ENCODE measurements at places on chromosomes 1 and 21. TPM values are rescaled to one million over a fixed set of nuclear protein-coding genes. Genes with fewer than 3 reads are reported as not detected.

DNA sequence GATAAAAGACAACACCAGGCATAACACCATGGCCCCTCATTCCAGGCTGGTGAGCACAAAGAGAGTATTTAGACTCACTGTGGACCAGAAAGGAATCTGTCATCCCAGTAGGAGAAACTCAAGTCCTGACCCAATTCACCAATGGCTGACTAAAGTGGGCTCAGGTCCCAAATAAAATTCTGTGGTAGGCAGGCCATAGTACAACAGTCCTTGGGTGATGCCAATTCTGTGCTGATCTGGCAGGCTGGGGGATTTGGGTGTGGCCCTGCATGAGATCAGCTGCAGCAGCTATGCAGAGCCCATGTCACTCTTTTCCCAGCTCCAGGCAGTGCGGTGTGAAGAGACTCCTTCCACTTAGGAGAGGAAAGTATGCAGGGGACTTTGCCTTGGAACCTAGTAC, 245.1 kb downstream of the LBR start:
- no peak for DNase-seq

DNA sequence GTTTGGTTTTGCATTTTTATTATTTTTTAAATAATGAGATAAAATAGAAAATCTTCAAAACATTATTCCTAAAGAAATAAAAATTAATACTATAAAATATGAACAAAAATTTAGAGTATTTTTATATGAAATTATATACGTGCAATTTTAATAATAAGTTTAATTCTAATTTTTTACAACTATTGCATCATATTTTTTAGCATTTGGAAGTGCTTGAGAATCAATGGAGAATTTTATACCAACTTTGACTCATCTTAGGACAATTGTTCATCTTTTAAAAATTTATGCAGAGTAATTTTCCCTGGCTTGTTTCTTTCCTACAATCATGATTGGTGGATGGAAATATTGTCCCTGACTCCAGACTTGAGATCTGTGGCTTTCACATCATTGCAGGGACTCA, 362.5 kb downstream of the MRPL39 start:
- DNase-seq, result no peak

DNA sequence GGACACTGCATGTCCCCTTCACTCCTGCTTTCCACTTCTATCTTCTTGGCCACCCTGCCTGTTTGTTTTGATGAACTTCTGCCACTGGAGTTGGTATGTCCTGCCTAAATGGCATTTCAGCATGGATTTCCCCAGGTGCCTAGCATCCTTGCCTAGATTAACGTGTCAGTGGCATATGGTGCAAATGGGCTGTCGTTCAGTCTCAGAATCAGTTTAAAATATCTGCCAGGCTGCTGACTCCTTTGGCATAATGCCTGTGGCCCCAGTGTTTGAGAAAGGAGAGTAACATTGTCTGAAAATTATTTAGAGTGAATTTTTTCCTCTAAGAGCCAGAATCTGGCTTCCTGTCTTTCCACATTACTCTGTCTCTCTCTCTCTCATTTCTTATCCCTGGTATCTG, 64.9 kb upstream of the BARHL2 start:
- no peak for DNase-seq

DNA sequence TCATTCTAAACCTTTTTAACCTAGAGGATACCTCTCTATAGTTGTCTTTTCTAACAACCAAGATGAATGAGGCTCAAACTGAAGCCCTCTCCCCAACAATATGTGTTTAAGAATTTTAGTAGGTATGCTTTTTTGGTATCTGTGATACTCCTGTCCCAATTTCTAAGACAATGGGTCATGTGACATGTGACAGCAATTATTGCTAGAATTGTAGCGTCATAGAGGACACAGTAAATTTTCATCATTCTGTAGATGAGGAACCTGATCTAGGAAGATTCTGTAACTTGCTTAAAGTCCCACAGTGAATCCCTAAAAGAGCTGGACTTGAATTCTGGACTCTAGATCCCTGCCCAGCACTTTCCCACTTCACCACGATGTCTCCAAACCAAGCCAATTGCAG, 11.6 kb upstream of the CASQ1 start:
- no peak for DNase-seq

GRCh38 chr1:235415008-235415904, 48.0 kb downstream of the TBCE start:
- DNase-seq, result peak; percentile 85

GRCh38 chr21:46037331-46038325, 56.1 kb downstream of the COL6A1 start:
- peak; percentile 75 for DNase-seq

DNA sequence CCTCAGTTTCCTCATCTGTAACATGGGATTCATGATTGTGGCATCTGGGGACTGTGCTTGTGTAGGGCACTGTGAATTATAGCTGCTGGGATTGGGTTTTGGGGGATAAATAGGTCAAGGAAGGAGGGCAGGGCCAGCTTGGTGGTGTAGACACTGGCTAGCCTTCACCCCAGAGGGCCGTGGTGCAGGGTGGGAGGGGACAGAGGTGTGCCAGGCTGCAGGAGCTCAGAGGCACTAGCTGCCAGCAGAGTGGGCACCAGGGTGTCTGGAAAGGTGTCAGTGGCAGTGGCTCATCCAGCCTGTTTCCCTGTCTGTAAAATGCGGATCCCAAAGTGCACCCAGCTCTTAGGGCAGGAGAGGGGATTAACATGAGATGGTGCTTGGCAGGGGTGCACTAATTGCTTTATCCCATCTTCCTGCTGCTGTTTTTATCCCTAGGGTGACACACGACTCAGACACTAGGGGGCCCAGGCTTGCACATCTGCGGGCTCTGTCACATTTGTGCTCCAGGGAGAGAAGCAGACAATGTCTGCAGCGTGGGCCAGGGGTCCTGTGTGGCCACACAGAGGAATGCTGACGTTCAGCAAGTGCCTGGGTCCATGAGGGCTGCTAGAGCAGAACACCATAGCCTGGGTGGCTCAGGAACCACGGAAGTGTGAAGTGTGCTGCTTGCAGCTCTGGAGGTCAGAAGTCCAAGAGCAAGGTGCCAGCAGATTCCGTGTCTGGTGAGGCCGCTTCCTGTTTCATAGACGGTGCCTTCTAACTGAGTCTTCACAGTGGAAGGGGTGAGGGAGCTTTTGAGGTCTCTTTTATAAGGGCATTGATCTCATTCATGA, 19.3 kb downstream of the OBSCN start:
- DNase-seq, result no peak

GRCh38 chr1:172719694-172720138, 60.8 kb downstream of the FASLG start:
- DNase-seq, result no peak

DNA sequence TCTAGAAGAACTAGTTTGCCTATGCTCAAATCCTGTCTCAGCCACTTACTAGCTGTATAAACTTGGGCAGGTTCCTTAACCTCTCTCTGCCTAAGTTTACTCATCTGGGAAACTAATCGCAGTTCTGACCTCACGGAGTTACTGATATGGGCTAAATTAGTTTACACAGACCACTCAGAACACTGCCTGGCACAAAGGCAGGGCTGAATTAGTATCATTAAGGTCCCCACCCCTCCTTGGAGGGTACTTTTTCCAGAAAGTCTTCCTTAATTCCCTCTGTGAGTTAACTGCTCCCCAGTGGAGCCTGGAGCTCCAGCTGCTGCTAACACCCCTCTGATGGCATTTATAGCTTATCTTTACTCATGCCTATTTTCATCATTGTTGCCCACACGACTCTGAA, 40.3 kb downstream of the SSBP3 start:
- DNase-seq, result no peak

GRCh38 chr1:150362721-150363425, 1.1 kb upstream of the RPRD2 start:
- no peak for DNase-seq

GRCh38 chr1:151416231-151416630, 16.9 kb downstream of the PSMB4 start:
- no peak for DNase-seq

GRCh38 chr1:24155011-24155782, 12.3 kb upstream of the IL22RA1 start:
- DNase-seq, result peak; percentile 64

- no peak for DNase-seq
Observed at GRCh38 chr1:19645411-19646251, 1.5 kb downstream of the NBL1 start.

- no peak for DNase-seq
Observed at GRCh38 chr21:44416193-44416592, 39.1 kb upstream of the LRRC3 start.

GRCh38 chr1:203174324-203174985, 1.2 kb downstream of the MYBPH start:
- DNase-seq, result peak; percentile 52

GRCh38 chr1:230926182-230926581, 52.5 kb downstream of the TTC13 start:
- no peak for DNase-seq

DNA sequence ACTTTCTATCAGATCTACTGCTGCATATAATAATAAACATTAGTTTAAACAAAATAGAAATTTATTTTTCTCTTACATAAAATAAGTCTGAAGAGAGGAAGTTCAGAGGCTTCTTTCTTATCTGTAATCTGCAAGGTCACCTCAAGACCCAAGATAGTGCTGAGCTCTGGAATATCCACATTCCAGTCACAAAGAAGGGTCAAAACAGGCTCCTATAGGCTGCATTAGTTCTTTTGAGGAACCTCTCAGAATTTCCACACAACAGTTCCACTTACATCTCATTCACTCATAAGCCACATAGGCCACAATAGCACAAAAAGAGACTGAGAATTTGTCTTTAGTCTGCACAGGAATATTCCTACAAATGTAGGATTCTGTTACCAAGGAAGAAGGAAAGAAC, 15.4 kb downstream of the DYNLT5 start:
- no peak for DNase-seq

DNA sequence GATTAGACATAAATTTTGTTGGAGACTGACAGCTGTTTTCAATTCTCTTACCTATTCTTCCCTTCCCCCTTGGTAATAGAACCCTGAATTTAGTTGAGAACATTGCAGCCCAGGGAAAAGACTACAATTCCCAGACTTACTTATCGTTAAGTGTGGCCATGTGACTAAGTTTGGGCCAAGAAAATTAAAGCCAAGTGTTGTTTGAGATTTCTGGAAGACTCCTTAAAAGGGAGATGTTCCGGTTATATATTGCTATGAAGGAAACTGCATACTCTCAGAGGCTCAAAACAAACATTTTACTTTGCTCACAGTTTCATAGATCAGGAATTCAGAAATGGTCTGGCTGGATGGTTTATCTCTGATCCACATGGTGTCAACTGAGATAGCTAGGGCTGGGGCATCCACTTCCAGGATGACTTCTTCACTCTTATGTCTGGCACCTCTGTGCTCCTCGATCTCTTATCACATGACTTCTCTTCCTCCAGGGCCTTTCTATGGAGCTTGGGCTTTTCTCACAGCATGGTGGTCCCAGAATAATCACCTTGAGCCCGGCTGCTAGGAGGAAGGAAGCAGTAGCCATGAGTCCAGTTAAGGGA, 22.4 kb upstream of the CD34 start:
- no peak for DNase-seq

GRCh38 chr1:3066826-3067225, 2.2 kb upstream of the PRDM16 start:
- DNase-seq, result peak; percentile 75

Gene GSTM5
- 25.4 TPM for total RNA-seq

Gene PLA2G2D
- not detected for total RNA-seq

Gene TNFRSF18
- 0.93 TPM for total RNA-seq

Gene CTTNBP2NL
- total RNA-seq, result 36.3 TPM

Gene RPRD2
- 22.4 TPM for total RNA-seq

Gene JMJD4
- 11.4 TPM for total RNA-seq

Gene TINAGL1
- 110 TPM for total RNA-seq

Gene FCRL6
- total RNA-seq, result 0.42 TPM

Gene EXOC8
- 12.5 TPM for total RNA-seq

Gene GJC2
- total RNA-seq, result 8.2 TPM

Gene NHLH1
- not detected for total RNA-seq
